ENCODE measurements at places on chromosomes 13 and 19. TPM values are rescaled to one million over a fixed set of nuclear protein-coding genes. Genes with fewer than 3 reads are reported as not detected.

PLEKHF1 gene
- 27.3 TPM for total RNA-seq

ARHGEF18 gene
- 45.8 TPM for total RNA-seq

ZNF132 gene
- 9.4 TPM for total RNA-seq

CDC42EP5 gene
- 36.8 TPM for total RNA-seq

C19orf18 gene
- not detected for total RNA-seq

ISOC2 gene
- total RNA-seq = 91.3 TPM

ZNF575 gene
- total RNA-seq = 0.32 TPM

TMPRSS9 gene
- total RNA-seq = not detected

CD79A gene
- not detected for total RNA-seq

PRKCG gene
- total RNA-seq = 0.12 TPM

TUBB4A gene
- total RNA-seq = not detected
